ENCODE measurements at places on chromosomes 3 and 15. TPM values are rescaled to one million over a fixed set of nuclear protein-coding genes. Genes with fewer than 3 reads are reported as not detected.

DZIP3 gene
- 2.6 TPM for total RNA-seq

DNAH12 gene
- not detected for total RNA-seq

AQP9 gene
- 0.60 TPM for total RNA-seq

MESP1 gene
- 3.1 TPM for total RNA-seq

SLC24A5 gene
- total RNA-seq = not detected

All from activated T-cell treated with anti-CD3 and anti-CD28 coated beads, Interleukin-2, amount 50 U/mL, for 4 hours (primary cell).